ENCODE measurements at places on chromosomes 13 and 19. TPM values are rescaled to one million over a fixed set of nuclear protein-coding genes. Genes with fewer than 3 reads are reported as not detected.

- peak; percentile 93 for DNase-seq
These were observed 363.6 kb upstream of the NBEA start for GRCh38 chr13:34578471-34578870.

DNA sequence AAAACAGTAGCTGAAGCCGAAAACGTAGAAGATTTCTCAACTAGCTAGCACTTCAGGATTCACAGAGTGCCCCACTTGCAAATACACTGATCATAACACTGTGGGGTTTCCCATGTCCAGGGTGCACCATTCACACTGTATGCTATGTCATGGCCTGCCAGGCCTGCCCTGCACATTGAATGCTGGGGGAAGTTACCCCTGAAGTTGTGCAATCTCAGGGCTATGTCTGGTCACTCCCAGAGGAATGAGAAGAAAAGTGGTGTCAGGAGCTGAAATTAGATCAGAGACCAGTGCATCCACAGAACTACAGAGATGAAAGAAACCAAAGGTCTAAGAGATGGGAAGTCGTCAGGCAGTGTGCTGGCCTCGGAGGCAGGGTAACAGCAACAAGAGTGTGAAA is 196.8 kb downstream of the RAP2A start:
- DNase-seq, result no peak

Gene VSIG10L
- total RNA-seq, result 0.53 TPM

Gene AP1M2
- total RNA-seq, result 135 TPM

GRCh38 chr13:64528838-64529237 is 2701.3 kb downstream of the PCDH9 start:
- DNase-seq, result no peak

- DNase-seq, result no peak
These were observed 38.2 kb upstream of the FLT1 start for GRCh38 chr13:28533125-28533436.

GRCh38 chr13:82436099-82436585 is 1446.1 kb downstream of the SLITRK1 start:
- DNase-seq, result no peak

DNA sequence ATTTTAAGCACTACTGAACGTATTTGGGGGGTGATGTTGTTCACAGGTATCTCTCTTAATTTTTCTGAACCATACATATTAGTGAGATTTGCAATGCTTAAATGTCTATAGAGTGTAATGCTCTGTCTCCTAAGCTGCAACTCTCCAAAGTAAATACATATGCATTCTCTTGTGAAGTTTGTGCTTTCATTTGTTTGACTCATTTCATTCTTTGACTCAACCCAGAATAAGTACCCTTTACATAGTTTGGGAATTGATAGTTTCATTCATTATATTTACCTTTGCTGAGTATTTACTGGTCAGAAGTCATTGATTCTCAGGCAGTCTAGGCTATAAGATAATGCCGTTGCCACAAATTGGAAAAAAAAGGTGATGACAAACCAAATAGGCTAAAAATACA is 406.9 kb downstream of the FGF9 start:
- no peak for DNase-seq

DNA sequence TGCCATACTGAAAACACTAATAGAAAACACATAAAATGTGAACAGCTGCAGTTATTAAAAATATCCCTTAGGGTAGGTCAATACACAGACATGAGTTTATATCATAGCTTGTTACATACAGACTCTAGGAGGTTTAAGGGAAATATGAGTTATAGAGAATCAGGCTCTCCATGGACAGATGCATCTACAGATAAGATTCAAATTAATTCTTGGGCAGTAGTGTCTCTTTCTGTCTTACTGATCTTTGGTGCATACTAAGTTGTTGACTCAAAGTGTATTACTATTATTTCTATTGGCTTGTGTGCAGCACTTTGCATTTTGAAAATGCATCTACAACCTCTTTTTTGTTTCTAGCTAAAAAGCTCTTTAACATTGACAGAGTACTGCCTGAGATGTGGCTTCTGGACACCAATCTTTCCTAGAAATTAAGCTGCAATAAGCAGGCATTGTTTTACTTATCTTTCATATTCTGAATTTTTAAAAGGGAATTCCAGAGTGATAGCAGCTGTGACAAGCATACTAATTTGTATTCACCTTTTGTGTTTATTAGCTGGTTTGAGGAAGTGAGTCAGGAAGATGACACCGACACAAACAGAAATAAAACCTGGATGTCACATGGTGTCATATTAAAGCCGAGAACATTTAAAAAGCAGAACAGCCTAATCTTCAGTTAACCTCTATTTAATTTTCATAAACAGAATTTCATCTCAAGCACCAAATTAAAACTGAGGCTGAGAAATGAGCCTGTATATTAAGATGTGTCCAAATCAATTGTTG is 399.0 kb downstream of the PCDH9 start:
- DNase-seq, result no peak

DNA sequence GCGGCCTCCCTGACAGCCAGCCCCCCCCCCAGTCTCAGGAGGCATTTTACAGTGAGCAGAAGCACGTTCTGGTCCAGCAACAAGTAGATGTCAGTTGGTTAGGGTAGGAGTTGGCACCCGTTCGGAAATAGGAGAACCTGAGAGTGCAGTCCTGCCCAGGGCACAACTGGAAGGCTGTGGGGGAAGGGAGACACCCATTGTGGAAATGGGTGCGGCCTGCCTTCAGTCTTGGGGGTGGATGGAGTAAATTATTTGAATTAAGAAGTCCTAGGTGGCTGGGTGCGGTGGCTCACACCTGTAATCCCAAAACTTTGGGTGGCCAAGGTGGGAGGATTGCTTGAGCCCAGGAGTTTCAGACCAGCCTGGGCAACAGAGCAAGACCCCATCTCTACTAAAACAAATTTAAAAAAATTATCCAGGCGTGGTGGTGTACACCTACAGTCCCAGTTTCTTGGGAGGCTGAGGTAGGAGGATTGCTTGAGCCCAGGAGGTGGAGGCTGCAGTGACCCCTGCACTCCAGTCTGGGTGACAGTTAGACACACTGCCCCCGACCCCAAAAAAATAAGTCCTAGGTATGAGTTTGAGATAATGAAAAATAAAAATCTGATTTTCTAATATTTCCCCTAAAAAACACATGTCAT is 1.2 kb downstream of the CIRBP start:
- DNase-seq, result no peak

GRCh38 chr19:3389446-3389778 is 23.0 kb downstream of the NFIC start:
- no peak for DNase-seq

DNA sequence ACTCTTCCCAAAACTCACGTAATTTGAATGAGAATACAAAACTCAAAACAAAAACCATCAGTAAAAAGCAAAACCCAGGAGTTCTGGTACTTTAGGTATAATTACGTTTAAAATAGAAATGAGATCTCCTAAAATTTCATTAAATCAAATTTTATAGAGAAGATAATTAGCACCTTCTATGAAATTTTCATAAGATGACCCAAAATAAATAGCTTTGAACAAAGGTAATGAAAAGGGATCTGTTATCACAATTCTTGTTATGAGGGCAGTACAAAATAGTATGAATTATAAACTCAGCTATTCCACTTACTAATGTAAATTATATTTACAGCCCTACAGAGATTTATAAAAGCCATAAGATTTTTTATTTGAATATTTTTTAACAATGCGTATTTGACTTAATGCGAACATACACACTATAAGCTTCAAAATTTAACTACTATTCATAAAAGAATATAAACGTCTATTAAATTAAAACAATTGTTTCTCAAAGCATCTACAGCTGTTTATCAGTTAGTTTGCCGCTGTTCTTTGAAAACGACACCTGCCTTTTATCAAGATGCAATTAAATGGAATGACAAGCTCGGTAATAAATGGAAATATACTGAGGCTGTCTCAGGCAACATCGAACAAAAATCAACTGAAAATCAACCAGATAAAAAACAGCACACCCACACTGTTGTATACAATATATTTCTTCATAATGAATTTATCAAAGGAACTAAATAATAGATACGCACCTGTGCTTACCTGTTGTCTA is 63.8 kb downstream of the KCNRG start:
- peak; percentile 17 for DNase-seq

DNA sequence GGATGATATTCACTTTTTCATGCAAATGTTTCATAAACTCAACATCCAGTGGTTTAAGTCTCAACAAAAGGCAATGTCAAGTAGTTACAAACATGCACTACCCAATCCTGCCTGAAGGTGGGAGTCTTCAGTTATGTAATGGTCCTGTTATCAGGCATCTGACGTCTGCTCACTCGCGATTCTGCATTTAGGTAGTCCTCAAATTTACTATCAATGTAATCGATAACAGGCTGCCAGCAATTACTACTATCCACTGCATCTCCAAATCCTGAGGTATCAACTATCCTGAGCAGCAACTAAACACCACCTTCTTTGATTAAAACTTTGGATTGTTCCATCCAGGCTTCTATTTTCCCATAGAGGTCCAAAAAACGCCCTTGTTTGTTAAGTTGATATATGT is 51.2 kb downstream of the NLRP12 start:
- peak; percentile 48 for DNase-seq

Gene SKA3
- total RNA-seq, result 1.8 TPM

Gene NEK5
- 0.26 TPM for total RNA-seq

GRCh38 chr19:3108775-3109174 is 14.6 kb downstream of the GNA11 start:
- DNase-seq, result peak; percentile 45

- DNase-seq, result no peak
These were observed 44.3 kb downstream of the COLGALT1 start for GRCh38 chr19:17599780-17600179.

GRCh38 chr19:49161987-49162386 is 4.4 kb downstream of the TRPM4 start:
- DNase-seq, result no peak

DNA sequence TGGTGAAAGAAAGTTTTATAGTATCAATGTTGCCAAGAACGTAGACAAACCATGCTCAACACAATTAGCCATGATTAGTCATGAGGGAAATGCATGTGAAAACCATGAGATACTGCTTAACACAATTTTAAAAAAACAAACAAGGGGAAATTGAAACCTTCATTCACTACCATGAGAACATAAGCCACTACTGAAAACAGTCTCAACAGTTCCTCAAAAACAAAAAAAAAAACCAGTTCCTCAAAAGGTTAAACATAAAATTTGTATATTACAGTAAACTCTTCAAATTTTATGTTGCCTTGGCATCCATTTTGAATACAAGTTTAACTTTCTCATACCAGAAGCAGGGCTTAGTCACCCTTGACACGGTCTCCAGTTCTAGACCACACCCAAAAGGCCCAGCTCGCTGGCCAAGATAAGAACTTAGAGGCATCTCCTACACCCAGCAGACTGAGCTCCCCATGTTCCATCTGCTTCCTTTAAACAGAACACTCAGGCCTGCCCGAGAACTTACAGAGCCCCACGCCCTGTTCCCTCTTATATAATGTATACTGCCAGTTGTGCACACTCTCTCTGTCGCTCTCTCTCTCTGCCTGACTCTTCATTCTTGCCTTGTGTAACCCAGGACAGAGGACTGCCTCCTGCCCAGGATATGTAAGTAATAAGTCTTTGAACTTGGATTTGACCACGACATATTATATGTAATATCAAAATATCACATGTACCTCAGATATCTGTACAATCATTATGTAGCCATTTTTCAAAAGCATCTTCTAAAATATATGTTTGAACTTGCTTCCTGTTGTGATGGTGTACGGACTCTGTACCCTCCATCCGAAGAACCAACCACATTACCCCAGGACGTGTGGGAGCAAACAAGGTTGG is 67.4 kb downstream of the STK24 start:
- peak; percentile 86 for DNase-seq

Gene BRME1
- total RNA-seq, result 0.26 TPM

GRCh38 chr13:47841151-47841550 is 159.9 kb downstream of the SUCLA2 start:
- DNase-seq, result no peak

- no peak for DNase-seq
These were observed 223.6 kb downstream of the RGCC start for GRCh38 chr13:41680900-41681299.

DNA sequence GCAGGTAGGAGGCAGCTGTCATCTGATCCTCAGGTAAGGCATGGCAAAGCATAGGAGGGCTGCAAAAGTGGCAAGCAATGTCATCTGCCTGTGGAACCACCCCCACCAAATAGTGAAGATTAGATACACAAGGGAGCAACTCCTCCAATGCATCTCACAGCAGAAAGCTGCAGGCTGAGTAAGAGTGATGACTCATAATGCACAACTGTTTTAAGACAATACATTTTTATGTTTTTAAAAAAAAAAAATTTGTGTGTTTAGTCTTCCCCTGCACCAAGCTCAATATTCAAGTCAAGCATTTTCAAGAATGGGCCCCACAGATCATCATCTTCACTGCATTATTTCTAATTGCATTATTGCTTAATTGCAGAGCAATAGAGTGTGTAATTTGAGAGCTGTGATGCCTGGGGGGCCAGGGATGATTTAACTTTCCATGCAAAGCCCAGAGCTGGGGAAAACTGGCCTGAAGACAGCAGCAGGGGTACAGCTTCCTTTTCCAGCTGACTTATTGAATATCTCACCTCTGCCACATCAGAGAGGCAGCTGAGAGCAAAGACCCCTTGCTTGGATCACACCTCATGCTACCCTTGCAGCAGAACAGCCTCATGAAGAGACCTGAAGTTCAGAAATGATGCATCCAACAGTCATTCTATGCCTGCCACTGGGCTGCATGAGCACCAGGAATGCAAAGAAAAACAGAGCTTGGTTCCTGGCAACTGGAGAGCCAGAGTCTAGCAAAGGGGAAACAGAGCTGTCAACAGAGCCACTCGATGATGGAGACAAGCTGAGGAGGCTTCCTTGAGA is 22.7 kb upstream of the POP4 start:
- peak; percentile 12 for DNase-seq

Gene ZNF570
- total RNA-seq, result 4.4 TPM

GRCh38 chr19:47141695-47142094 is 11.1 kb downstream of the SAE1 start:
- no peak for DNase-seq

DNA sequence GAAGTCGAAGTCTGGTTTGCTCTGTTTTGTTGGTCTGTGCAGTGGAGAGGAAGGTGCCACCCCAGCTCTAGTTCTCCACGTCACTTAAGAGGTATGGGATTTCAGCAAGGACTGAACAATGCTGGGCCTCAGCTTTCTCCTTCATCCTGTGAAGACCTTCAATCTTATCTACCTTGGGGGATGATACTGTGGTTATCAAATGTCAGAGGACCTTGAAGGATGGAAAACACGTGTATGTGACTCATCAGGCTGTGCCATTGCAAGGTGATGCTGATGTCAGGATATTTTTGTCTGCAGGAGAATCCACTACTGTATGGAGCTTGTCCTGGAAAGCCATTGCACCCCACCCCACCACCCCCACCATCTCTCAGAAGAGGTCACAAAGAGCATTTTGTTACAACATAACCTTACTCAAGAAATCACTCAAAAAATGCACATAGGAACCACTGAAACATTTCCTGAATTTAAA is 81.4 kb upstream of the UQCRFS1 start:
- DNase-seq, result no peak

Measured in bronchial epithelial cell (primary cell).